ENCODE measurements at places on chromosomes 5 and 9. TPM values are rescaled to one million over a fixed set of nuclear protein-coding genes. Genes with fewer than 3 reads are reported as not detected.

- DNase-seq, result no peak
Observed at GRCh38 chr5:104001136-104001535, 438.5 kb upstream of the NUDT12 start.

DNA sequence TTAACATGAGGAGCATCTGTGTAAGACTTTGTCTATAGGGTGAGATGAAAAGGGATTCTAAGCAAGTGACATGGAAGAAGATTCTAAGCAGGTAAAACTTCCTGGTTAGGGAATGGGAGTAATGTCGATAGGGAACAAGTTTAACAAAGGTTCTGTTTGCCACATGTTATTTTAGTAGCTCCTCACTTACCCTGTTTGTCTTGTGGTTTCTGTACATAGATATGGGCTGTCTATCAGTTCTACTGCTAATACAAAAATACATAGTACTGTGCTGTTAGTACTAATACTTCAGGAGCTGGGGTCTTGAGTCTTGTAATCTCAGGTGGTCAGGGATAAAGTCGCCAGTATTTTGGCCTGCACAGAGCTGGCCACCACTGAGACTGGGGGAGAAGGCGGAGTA lies 32.9 kb downstream of the RAB24 start:
- DNase-seq, result no peak

Gene ZMYND19
- total RNA-seq, result 11.1 TPM

- DNase-seq, result no peak
Observed at GRCh38 chr5:6730807-6731206, 17.6 kb downstream of the TENT4A start.
